ENCODE measurements at places on chromosomes 7 and 10.

DNA sequence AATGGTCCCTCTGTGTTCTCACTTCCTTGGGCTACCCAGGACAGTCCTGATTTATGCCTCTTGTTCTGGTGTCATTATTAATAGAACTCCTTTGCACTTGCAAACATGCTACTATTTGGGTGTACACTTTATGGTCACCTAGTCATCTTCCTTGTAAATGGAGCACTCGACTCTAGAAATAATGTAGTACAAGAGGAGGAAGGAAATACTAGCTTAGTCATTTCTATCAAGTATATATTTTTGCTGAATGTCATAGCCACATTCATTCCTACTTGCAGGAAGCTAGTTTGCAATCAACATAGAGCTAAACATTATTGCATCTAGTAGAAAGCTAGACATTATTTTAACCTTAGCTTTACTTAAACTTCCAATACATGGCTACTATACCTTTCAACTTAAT, 335.3 kb downstream of the MAGI2 start:
- DNase-seq, result no peak

DNA sequence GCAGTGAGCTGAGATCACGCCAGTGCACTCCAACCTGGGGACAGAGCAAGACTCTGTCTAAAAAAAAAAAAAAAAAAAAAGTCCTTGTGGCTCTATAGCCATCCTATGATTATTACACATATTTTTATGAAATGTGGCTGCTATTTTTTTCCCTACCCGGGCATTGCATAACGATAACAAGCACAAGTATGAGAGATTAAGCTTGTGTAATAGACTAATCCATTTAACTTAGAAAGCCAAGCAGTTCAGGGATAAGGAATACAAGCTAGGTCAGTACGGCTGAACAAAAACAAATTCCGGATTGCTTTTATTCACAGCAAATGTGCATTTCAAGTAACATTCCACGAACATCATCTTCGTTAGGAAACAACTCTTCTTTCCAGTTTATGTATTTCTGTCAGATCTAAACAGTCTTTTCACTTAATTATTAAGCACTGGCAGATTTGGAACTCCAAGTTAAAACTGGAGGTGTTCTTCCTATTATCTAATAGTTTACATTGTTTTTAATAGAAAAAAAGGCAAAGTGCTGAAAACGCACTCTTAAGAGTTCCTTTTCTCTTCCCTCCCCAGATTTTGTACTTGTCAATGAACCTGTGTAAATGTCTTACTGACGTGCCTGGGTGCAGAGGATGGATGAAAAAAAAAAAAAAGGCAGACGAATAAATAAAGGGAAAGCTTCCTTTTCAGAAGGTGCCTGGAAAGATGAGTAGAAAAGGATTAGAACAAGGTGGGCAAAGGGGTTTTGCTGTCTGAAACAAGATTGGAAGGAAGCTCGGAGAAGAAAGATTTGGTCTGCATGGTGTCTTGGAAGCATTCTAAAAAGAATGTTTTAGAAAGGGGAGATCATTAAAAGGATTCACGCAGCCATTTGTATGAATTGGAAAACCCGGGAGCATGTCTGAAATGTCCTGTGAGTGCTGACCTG, 81.1 kb downstream of the PRTFDC1 start:
- no peak for DNase-seq

- no peak for DNase-seq
Observed at GRCh38 chr7:146249272-146249671, 132.7 kb downstream of the CNTNAP2 start.

DNA sequence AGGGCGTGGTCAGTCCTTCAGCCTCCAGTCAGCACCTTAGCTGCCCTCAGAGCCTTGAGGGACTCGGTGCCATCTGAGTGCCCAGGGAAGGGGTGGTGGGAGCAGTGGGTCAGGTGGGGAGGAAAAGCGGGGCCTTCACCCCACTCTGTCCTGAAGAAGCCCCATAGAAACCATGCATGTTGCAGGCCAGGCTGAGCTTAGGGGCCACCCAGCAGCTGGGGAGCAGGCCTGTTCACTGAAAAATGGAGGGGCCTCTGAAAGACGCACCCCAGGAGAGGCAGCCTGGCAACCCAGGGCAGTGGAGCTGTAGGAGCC, 144.3 kb downstream of the GRID1 start:
- DNase-seq, result no peak

DNA sequence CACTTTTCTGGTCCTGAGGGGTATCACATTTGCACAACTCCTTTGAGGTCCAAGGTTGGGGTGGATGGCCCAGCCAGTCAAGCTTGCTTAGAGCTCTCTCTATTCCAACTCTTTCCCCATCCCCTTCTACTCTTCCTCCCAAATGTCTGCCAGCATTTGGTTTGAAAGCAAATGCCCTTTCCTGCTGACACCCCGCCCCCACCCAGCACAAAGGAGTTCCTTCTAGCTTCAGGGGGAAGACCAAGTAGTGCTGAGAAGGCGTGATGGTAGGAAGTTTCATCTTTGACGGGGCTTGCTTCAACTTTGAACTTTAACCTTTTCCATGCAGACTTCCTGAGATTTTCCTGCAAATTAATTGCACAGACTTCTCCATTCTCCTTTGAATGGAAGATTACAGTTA, 137.5 kb upstream of the TCF7L2 start:
- no peak for DNase-seq

DNA sequence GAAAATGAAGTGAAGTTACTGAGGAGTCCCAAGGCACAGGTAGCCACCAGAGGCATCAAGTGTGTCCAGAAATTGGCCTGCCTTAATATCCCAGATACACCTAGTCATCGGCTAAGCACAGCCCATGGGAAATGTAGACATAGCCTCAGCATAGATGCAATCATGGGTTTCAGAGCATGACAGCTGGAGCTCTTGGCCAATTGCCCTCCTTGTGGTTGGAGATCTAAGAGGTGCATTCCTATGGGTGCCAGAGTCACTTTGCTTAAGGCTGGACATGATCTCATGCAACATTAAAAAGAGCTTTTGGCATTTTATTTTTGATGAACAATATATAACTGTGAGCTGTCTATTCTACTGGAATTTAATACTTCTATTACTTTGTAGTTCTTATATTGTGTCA, 758.0 kb upstream of the LRRTM3 start:
- DNase-seq, result no peak

- no peak for DNase-seq
Observed at GRCh38 chr10:5509691-5510090, 10.3 kb upstream of the CALML5 start.

- DNase-seq, result no peak
Observed at GRCh38 chr10:114181971-114182370, 2.8 kb downstream of the TDRD1 start.

GRCh38 chr10:127815147-127815546, 77.6 kb downstream of the CLRN3 start:
- DNase-seq, result no peak
